Natural killer cell (primary cell): ENCODE measurements at places on chromosomes 12 and 14. TPM values are rescaled to one million over a fixed set of nuclear protein-coding genes. Genes with fewer than 3 reads are reported as not detected.
A peak's percentile ranks its signal among the peaks of the same experiment; 100 is the strongest.

The DPF3 gene
- 1.4 TPM for total RNA-seq

The STYK1 gene
- total RNA-seq = 2.0 TPM

- no peaks in the 10 kb centered on the region for H3K27me3 ChIP-seq
- no peak for DNase-seq
- no peak overlapping the region for H3K4me3 ChIP-seq
- H3K36me3 ChIP-seq = no peaks in the 10 kb centered on the region
Measured at GRCh38 chr12:96044017-96044942, 8.9 kb upstream of the LTA4H start.

DNA sequence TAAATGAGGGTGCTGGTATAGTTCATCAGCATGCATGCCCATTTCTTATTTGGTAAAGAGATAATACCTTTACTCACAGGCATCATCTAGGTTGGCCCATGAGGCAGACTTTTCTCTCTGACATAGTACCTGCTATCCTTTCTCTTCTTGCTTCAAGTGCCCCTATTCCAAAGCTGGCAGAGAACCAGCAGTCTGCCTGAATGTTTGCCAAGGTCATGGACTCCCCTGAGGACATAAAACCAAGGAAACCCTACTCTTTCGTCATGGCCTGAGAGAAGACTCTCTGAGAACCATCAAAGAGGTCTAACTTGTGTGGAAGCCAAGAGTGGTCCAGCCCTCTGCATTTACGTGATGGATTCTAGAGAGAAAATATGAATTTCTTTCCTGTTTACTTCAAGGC, 11.9 kb downstream of the PPP1R36 start:
- DNase-seq = no peak
- H3K4me3 ChIP-seq = no peak overlapping the region
- no peaks in the 10 kb centered on the region for H3K27me3 ChIP-seq
- H3K4me1 ChIP-seq = no peaks in the 10 kb centered on the region
- no peaks in the 10 kb centered on the region for H3K36me3 ChIP-seq

DNA sequence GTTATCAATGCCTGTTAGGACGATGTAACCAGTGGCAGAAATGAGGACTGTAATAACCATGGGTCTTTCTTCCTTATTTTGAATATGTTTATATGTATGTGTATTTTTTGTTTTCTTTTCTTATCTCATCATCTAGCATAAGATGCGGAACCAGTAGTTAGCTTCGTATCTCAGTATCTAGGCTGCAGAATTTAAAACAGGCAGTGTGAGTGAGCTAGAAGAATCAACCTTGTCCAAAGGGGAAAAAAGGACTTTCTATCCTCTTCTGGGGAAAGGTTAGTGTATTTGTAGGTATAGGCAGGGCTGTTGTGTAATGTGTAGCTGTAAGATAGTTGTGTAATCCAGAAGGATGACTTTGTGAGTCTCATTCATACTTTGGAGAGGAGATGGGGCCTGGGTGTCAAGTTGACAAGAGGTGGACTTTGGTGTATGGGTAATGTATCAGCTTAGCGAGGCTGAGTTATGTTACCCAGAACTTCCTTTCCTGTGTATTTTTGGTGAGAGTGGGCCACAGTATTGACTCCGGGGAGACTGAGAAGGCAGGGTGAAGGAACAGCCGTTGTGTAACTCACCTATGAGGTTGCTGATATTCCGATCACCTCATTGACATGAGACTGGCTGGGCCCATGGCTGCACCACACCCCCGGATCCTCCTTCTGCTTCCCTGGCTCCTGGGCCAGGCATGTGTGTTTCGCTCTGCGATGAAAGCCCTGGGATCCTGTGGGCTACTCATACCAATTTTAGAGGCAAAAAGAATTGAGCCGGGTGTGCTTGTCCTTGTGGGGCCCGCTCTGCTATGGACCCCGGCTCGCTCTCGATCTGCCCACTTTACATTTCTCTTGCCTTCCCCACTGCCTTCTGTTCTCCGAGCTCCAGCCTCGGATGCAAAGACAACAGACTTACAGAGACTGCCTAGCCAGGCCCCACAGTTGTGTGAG, 24.3 kb downstream of the DLK1 start:
- no peaks in the 10 kb centered on the region for H3K4me1 ChIP-seq
- H3K4me3 ChIP-seq = no peak overlapping the region
- DNase-seq = no peak
- no peaks in the 10 kb centered on the region for H3K36me3 ChIP-seq
- H3K27ac ChIP-seq = no peak overlapping the region

DNA sequence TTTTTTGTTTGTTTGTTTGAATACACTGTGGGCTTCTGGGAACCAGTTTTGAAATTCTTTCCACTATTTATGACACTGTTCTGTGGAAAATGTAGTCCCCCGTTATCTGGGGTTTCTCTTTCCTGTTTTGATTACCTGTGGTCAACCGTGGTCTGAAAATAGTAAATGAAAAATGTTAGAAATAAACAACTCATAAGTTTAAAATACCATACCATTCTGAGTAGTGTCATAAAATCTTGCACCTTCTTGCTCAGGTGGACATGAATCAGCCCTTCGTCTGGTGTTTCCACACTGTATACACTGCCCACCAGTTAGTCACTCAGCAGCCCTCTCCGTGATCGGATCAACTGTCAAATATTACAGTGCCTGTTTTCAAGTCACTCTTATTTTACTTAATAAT, 5.1 kb upstream of the PAPOLA start:
- H3K4me1 ChIP-seq = peaks cover 9% of the 10 kb centered on the region
- H3K27ac ChIP-seq = no peak overlapping the region
- no peaks in the 10 kb centered on the region for H3K36me3 ChIP-seq
- no peak overlapping the region for H3K4me3 ChIP-seq

DNA sequence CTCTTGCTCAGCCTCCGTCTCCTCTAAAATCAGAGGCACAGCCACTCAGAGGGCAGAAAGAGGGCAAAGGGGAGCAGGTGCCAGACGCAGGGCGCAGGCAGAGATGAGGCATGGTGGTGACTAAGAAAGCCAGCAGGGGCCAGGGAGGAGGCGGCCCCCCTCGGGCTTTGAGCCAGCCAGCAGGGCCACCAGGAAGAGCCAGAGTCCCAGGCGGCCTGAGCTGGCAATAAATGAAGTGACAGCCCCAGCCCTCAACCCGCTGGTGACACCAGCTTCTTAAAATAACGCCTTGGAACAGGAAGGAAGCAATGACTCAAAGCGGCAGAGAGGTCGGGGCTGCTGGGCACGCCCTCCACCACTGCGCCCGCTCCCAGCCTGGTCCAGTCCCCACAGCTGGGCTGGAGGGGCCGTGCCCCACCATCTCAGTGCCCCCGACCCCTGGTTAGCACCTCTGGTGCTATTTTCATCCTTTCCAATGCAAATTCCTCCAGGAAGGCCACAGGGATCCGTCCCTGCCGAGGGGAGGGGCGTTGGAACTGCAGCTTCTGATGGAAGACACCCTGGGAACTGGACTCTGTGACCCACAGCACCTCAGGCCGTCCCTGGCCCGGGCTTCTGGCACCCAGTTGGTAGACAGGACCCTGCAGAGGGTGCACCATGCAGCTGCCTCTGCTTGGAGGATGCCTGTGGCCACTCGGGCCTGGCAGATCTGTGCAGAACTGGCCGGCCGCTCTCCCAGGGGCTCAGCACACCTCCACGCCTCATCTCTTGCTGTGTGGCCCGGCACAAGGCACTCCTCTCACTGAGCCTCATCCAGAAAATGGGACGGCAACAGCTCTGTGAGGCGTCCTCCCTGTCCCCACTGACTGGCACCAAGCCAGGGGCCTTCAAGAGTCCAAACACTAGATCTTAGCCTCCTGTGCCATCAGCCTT, 113.7 kb downstream of the NCOR2 start:
- peak overlapping the region; percentile 27 for H3K4me3 ChIP-seq
- H3K36me3 ChIP-seq = peaks cover 8% of the 10 kb centered on the region
- H3K4me1 ChIP-seq = peaks cover 95% of the 10 kb centered on the region
- H3K27ac ChIP-seq = peak overlapping the region; percentile 96
- peak; percentile 83 for DNase-seq
